ENCODE measurements at places on chromosomes 7 and 10.

- no peak for DNase-seq
Observed at GRCh38 chr7:80372415-80372814, 139.4 kb downstream of the GNAT3 start.

- no peak for DNase-seq
Observed at GRCh38 chr10:113137941-113138685, 188.1 kb downstream of the TCF7L2 start.

DNA sequence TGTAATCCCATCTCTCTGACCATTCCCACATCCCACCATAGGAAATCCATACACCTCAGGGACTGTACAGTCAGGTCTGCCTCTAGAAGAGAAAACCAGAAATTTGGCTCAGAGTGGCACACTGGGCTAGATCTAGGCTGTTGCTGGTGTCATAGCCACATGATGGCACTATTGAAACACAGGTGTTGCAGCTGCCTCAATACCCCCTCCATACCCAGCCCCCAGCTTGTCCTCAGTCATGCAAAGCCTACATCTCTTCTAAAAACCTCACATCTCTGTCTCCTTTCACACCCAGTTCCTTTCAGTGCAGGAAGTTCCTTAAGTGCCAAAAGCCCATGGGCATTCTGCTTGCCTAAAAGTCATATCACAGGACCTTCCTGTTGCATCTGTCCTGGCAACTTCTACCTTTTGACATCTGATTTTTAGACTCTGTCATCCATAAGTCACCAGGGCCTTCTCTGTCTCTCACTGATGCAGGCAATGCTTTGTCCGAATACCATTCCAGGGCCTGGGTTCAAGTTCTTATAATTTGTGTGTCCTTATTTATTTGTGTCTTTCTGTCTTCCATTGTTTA, 27.0 kb upstream of the HIBADH start:
- peak; percentile 9 for DNase-seq

GRCh38 chr10:70589762-70590654, 12.5 kb downstream of the PRF1 start:
- DNase-seq: no peak

DNA sequence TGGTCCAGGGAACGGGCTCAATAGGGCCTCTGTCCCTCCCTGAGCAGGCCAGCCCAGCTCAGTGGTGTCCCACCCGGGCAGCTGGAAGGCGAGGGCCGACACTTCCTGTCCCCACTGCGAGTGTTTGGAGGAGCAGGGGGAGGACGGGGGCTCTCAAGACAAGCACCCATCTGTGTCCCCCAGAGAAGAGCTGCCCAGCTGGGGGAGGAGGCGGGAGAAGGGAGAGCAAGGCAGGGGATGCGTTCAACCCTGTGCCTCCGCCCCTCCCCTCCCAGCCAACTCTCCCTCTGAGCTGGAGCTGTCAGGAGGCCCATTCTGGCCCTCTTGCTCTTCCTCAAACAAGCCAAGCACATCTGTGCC, 35.7 kb downstream of the ZCCHC24 start:
- no peak for DNase-seq

GRCh38 chr10:101008823-101009423, 9.3 kb downstream of the LZTS2 start:
- DNase-seq: no peak

DNA sequence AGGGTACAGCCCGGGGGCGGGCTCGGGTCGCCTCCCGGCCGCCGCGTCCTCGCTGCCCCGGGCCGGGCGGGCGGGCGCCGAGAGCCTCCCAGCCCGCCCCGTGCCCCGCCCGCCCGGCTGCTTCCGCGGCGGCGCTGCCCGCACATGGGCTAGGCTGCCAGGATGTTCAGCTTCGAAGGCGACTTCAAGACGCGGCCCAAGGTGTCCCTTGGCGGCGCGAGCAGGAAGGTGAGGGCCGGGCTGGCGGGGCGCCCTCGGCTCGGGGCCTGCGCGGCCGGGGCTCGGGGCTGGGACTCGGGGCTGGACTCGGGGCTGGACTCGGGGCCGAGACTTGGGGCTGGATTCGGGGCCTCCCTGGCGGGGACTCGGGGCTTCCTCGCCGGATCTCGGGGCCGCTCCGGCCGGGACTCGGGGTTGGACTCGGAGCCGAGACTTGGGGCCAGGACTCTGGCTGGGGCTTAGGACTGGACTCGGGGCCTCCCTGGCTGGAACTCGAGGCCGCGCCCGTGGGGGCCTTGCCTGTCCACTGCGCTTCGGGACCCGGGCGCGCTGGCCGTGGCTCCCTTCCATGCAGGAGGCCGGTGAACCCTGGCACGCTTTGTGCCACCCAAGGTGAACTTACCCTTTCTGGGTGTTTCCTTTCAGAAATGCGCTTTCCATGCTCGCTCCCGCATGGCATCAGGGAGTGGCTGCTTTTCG, 534 bp downstream of the UBE3C start:
- DNase-seq: peak; percentile 72
